NCI-H1417 treated with DMSO at 0.1 percent for 48 hours (cell line): ENCODE measurements at places on chromosomes 7 and 10.
A peak's percentile ranks its signal among the peaks of the same experiment; 100 is the strongest.

GRCh38 chr7:89738549-89738948, 415.7 kb upstream of the STEAP1 start:
- no peak for DNase-seq

GRCh38 chr10:74104996-74105395, 45.6 kb downstream of the AP3M1 start:
- no peak for DNase-seq

DNA sequence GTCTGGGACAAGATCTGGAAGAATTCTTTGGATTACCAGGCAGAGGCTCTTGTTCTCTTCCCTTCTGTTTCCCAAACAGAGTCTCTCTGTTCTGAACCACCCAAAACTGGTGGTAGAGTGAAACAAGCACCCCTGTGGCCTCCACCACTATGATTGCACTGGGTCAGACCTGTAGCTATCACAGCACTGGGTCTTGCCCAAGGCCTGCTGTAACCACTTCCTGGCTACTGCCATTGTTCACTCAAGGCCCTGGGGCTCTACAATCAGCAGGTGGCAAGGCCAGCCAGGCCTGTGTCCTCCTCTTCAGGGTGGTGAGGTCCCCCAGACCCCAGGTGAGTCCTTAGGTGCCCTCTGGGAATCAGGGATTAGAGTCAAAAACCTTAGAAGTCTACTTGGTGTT, 4.1 kb upstream of the LRRC17 start:
- no peak for DNase-seq

DNA sequence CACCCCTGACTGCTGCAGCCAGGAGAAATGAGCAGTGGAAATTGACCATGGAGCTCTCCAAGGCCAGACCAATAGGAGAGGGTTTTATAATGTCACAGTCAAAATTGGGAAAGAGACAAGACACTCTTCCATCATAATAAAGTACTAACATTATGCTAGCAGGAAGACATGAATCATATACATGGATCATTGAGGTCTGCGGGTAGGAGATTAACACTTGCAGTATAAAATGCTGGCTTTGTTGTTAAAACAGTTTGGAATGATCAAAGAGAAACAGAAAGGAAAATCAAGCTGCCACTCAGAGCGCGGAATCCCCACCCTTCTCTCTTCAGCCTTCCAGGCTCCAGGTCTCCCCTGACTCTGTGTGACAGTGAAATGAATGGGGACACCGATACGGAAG, 53.4 kb upstream of the CALN1 start:
- DNase-seq: no peak

- no peak for DNase-seq
Measured at GRCh38 chr7:28509251-28510025, 97.1 kb downstream of the CREB5 start.

DNA sequence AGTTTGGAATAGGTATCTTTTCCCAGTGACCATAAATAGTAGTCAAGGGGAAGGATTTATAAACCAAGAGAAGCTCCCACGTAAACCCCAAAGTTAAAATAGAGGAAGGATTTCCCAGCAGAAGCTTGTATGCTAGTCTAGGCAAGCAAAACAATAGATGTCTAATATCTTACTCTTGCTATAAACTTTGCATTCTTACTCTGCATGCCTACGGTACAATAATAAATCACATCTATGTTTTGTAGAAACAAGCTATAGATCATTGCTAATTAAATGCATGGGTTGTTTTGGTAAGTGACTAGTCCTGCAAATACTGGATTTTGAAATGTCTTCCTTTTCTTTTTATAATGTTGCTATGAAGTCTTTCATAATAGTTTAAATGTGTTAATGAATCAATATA, 585.5 kb downstream of the INHBA start:
- no peak for DNase-seq

DNA sequence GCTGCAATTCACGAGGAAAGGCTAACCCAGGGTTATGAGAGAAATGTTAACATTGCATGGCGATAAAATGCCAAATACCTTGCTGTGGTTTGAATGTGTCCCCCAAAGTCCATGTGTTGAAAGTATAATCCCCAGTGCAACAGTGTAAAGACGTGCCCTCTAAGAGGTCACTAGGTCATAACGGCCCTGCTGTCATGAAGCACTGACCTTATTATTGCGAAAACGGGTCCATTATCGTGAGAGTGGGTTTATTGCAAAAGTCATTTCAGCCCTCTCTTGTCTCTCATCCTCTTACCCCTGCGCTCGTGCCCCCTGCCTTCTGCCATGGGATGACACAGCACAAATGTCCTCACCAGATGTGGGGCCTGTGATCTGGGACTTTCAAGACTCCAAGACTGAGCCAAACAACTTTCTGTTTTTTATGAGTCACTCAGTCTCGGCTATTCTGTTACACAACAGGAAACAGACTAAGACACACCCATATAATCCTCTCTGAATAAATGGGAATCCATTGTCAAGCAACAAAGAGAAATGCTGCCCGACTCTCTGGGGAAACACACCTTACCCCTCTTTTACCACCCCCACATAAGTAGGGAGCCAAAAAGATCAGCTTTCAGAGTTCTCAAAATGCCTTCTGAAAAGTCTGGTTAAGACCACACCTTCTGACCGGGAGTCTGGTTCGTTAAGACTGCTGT, 73.1 kb upstream of the UCN3 start:
- no peak for DNase-seq

DNA sequence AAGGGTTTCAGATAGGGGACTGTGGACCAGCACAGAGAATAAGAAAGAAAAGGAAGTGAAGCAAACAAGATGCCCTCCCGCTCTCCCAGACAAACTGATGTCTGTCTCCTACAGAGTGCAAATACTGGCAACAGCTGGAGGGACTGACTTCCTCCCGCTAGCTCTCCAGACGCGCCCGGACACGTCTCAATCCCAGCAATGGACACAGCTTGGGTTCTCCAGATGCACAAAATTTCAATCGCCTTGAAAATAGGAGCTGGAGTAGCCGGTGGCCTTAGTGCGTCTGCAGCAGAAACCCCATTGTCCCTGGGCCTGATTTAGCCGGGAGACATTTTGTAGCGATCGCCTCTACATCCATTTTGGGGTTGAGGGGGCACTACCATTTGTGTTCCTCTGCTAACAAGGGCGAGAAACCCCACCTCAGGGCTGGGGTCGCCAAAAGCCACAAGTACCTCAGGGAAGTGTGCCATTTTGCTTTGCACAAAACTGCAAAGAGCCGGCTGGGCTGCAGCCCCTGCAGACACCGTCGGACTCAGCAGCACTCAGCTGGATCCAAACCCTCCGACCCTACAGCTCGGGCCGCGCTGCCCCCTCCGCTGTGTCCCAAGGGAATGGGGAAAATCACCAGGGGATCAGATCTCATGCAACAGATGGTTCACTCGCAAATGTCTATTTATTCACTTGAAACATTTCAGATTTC, 5.9 kb downstream of the CPA2 start:
- DNase-seq: peak; percentile 67

DNA sequence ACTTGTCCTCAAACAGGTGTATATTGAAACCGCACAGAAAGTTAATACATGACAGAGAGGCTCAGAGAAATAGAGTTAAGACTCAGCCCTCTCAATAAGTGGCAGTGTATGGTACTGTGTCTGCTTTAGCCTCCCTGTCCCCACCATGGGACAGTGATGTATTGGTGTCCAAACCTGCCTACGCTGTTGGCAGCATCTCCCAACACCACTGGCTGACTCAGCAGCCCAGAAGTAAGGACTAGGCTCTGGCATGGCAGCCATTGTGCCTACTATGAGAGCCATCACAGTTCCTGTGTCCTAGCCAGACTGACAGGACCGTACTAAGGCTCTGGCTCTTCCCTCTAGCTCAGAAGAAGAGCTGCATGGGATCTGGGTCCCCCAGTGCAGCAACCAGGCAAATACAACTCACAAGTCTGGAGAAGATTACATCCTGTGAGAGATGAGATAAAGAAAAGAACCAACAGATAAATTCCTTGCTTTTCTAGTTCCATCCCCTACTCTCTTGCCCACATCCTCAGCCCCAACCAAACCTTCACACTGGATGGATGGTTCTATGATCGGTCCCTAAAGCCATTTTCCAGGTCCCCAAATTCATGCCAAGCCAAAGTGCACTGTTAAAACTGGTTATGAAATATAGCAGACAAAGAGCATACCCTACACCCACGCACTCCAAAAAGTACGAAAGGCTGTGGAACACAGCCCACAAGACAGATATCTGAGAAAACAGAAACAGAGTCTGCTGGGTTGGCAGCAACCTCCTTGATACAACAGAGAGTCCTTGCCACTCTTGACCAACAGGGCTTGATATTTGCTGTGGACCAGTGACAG, 44.1 kb upstream of the DMTF1 start:
- DNase-seq: no peak

DNA sequence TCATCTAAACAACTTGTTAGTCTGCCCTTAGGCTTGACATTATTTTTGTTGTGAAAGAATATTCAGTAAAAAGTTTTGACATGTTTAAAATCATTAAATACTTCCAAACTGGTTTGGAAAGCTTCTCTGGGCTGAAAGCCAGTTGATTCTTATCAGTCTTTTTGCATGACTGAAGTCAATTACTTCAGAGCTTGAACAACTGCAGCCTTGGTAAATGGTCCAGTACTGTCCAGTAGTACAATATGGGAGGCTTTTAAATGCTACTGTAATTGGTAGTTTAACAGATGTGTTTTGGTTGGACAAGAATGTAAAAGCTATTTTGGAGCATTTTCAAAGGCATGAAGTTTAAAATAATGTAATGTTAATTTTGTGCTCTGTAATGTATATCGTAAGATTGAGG, 103.4 kb downstream of the SDK1 start:
- DNase-seq: no peak

DNA sequence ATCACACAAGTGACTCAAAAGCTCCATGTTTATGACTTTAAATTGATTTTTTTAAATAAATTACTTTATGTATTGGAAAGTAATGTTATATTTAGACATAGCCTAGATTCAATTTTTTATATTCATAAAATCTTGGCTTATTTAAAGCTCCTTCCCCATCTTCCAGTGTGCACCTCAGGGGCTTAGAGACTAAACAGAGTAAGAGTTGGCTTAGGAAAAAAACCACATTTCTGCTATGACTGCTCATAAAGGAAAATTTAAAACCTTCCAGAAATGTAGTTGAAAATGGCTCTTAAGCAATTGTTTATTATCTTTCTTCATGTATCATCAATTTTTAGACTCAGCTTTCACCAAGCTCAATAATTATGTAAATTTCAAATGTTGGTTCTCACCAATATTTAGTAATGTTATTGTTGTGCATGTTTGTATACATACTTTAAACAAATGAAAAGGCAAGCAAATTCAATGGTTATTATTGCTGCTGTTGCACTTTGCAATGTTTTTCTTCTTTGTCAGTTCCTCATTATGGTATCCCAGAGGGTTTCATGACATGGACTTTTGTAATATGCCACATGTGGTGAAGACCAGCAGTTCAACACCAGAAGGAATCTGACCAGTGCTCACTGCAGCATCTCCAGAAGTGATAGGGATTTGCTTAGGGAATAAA, 700.1 kb upstream of the ANKRD30A start:
- DNase-seq: no peak

DNA sequence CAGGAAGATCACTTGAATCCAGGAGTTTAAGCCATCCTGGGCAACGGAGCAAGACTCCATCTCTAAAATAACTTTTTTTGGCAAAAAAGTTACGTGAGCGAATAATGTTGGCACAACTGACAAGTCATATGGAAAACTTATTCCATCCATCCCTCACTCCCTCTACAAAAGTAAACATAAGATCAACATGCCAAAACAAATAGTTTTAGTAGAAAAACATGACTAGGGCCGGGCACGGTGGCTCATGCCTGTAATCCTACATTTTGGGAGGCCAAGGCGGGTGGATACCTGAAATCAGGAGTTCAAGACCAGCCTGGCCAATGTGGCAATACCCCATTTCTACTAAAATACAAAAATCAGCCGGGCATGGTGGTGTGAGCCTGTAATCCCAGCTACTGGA, 25.6 kb downstream of the SLC25A16 start:
- DNase-seq: no peak

GRCh38 chr10:72593963-72594362, 31.9 kb downstream of the MICU1 start:
- no peak for DNase-seq

DNA sequence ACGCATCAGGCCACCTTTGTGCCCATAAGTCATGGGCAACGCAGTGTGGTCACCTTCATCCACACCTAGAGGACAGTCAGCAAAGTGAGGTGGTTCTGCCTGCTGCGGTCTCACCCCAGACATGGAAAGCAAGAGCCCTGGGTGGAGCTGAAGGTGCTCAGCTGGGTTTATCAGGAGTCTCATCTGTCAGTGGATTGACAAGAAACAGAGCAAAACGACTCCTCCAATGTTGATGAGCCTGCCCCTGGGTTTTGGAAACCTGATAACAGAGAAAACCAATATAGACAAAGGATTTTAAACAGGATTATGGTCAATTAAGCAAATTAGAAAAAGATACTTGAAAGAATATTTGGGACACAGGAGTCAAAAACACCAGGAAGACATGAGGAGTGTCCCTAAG, 229.3 kb upstream of the PRSS58 start:
- DNase-seq: no peak

DNA sequence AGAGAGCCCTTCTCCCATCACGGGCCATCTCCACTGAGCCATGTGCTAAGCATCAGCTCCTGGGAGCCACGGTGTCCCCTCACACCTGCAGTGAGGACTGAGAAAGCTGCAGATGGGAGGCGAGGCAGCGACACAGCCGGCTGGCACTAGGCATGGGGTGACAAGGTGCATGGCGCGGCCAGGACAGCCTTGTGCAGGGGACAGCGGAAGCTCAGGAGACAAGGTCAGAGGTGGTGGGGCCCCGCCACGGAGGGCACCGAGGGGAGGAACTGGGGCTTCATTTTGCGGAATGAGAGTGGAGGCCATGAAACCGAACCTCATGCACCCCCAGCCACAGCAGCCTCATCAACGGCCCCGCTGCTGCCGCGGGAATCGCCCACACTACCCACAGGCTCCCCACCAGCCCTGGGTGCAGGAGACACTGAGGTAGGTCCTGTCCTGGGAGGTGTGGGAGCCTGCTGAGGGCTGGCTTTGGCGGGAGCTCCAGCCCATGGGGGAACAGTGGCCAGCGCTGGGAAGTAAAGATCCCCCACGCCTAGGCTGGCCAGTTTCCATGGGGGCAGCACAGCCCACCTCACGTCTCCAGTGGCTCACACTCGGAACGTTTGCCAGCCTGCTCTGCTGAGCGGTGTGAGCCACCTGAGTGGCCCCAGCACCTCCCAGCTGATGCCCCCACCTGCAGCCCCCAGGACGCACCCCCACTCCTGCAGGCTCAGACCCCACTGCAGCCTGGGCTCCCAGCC, 71.2 kb upstream of the INSIG1 start:
- no peak for DNase-seq

DNA sequence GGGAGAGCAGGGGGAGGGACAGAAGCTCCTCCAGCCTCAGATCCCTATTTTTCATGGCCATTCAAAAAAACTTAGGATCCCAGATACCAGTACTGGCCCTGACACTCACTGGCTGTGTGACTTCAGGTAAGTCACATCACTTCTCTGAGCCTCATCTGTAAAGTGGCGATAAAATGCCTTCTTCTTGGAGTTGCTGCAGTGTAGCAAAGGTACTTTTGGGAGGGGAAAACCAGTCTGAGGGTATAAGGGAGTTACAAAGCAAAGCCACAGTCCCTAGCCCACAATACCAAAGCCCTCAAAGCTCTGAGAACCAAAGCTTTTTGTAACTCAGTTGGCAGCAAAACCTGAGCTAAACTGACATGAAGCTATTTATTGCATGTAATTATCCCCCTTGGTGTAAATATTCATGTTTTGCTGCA, 43.4 kb upstream of the COL13A1 start:
- DNase-seq: peak; percentile 1
